ENCODE measurements at places on chromosomes 3 and 15. TPM values are rescaled to one million over a fixed set of nuclear protein-coding genes. Genes with fewer than 3 reads are reported as not detected.

The PRSS50 gene
- 0.14 TPM for polyA plus RNA-seq

The SH2D7 gene
- 0.02 TPM for polyA plus RNA-seq

The PBRM1 gene
- polyA plus RNA-seq = 10.0 TPM

The C3orf85 gene
- not detected for polyA plus RNA-seq

The DNASE1L3 gene
- 15.6 TPM for polyA plus RNA-seq

The GASK1A gene
- 1.5 TPM for polyA plus RNA-seq

The SNX33 gene
- polyA plus RNA-seq = 13.2 TPM

The LDHAL6B gene
- polyA plus RNA-seq = not detected

DNA sequence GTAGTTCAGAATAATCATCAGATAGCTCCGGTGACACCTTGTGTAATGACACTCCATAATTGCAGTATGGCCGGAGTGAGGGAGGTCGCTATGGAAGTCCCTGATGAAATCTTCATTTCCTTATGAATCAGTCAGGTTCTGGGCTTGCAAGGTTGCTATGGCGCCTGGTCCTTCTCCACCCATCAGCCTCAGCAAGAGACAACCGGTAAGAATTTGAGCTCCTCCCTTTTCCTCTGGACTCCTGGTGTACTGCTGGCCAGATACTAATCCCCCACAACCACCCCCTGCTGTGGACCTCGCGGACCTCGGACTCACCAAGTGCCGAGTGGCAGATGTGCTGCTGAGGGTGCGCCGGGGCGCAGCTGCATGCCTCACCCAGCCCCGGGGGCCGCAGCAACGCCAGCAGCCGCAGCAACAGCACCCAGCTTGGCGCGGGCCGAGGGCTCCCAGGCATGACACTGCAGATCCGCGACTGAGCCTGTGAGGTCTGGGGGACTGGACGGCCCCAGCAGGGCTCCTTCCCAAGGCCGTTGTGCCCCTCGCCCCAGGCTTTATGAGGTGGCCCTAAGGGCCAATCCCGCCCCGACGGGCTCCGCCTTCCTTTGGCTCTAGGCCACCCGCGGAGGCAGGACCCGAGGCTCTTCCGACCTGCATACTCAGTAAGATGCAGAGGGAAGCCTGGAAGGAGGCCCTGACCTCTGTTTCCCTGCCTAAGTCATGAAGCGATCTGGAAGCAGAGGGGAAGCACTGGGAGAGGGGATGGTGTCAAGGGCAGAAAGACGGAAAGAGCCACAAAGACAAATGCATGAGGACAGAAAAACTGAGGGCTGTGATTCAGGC, at the start of gene TIMP4:
Gene TIMP4 (minus strand): TSS at position 526 of the 840 bp plus-strand sequence. CDS start 72 bp downstream, at position 454.
- peak; percentile 82 for DNase-seq

DNA sequence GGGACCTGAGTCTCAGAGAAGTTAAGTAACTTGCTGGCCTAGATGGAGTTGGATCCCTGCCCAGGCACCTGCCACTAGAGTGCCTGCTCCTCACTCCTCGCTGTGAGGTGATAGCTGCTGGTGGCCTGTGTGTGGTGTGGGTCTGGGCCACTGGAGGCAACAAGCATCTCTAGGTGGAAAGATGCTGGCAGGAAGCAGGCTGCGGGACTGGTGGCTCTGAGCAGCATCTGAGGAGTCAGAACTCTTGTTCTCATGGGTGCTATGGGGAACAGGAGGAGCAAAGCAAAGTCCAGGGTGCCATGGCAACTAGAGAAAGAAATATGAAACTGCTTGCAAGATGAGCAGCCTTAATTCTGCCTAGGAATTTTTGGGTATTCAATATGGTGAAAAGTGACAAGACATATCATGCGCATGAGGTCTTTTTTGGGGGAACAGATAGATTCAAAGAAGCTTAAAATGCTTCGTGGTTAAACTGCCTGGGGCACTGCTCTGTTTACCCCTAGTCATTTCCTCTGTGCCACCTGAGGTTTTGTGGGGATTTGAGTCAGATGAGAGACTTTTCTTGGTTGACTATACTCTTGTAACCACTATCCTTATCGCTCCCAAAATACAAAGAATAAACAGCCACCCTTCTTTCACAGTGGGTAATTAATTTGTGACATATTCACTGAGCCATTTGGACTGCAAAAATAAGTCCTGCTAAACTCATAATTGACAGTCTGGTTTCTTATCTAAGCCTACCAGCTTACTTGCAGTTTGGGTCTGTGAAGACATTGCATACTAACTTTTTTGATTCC, 50.3 kb downstream of the MED12L start:
- no peak for DNase-seq

DNA sequence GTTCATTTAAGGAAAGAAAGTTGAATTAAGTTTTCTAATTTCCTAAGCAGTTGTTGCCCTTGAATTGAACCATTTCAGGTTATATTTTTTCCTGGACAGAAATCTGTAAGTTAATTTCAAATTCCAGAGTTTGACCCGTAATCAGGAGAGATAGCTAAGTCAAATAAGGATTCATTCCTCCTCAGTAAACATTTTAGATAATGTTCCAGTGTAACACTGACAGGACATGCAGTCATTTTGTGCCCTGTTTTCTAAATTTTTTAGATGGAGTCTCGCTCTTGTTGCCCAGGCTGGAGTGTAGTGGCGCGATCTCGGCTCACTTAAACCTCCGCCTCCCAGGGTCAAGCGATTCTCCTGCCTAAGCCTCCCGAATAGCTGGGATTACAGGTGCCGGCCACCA, 371.7 kb downstream of the DIPK2A start:
- no peak for DNase-seq

GRCh38 chr15:69804786-69805185, 292.9 kb downstream of the TLE3 start:
- DNase-seq = no peak

DNA sequence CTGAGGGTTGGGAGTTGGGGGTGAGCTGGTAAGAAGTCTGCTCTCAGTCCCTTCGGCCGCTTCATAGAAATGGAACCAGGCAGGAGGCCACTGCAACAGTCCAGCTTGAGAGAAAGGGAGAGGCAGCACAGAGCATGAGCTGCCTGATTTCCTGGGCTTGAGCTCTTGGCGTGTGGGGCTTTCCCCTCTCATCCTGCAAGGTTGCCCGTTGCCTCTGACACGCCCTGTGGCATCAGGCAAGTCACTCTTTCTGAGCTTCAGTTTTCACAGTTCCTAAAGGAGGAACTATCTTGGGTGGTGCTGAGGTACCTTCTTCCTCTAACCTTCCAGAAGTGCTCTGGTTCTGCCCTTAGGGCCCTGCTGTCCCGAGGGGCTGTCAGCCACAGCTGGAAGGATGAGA, 4.9 kb downstream of the MESP2 start:
- DNase-seq = no peak

DNA sequence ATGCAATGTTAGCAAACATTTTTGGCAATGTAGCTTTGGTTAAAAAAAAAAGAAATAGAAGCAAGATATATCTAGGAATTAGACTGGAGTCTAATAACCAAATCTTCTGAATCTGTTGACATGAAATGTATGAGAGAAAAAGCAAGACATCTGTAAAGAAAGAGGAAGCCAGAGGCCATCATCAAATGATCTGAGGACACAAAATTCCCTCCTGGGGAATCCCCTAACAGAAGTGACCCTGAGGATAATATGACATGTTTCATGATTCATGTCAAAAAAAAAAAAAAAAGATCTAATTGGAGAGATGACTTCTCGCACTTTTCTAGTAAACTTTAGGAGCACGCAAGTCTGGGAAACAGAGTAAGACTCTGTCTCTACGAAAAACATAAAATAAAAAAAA, 70.9 kb downstream of the IMPG2 start:
- DNase-seq = no peak

DNA sequence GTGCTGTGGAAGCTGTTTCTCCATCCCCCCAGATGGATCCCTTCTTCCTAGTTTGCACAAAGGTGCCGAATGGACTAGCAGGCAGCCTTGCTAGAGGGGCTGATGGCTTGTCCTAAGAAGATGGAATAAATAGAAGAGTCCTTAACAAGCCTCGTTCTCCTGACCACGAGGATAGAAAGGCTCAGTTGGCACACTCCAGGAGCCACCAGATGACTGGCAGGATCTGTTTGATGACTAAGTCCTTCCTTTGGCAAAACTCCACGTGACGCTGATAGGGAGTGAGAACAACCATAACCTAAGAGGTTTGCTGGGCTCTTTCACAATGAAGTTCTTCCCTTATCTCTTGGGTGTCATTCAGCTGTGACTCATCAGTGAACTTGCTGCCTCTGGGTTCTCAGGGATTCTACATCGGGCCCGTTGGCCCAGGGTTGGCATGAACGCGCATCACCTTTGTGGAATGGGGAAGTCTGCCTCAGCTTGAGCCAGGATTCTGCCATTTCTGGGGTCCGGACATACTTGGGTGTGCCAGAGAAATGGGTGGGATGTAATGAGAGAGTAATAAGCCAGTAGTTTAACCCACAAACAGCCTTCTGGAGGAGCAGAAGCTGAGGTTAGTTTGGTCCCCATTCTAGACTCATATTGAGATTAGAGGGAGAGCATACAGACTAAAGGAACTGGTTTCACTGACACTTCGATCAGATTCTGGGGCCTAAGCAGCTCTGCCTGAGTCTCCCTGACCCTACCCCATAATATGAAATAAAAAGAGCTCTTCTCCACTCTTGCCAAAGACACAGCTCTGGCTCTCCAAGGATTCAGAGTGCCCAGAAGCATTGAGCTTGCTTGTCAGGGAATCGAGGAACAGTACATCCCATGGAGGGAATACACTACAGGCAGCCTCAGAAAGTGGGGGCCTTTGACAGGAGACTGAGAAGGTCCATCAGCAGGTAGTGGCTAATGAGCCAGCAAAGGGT, 2.0 kb upstream of the MELTF start:
- peak; percentile 83 for DNase-seq

GRCh38 chr15:99016680-99017321, 9.2 kb upstream of the PGPEP1L start:
- no peak for DNase-seq

DNA sequence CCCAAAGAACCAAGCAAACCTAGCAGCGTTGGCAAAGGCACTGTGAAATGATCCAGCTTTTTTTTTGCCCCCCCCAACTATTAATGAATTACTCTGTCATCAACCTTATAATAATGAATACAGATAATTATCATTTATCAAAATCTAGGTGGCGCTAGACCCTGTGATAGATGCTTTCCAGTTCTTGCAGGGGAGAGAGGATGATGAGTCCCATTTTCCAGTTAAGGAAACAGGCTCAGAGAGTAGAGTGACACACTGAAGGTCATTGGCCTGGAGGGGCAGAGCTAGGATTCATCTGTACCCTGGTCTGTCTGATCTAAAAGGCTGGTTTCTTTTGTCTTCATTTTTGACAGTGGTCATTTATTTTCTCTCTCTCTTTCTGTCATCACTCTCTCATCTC, 5.0 kb downstream of the ACOX2 start:
- DNase-seq = no peak

GRCh38 chr3:112640276-112640929, 540 bp downstream of the CCDC80 start:
- DNase-seq = no peak

- DNase-seq = peak; percentile 35
These were observed 129.6 kb downstream of the CHSY1 start for GRCh38 chr15:101122266-101122665.

GRCh38 chr3:106624154-106624553, 753.1 kb upstream of the CCDC54 start:
- DNase-seq = no peak

DNA sequence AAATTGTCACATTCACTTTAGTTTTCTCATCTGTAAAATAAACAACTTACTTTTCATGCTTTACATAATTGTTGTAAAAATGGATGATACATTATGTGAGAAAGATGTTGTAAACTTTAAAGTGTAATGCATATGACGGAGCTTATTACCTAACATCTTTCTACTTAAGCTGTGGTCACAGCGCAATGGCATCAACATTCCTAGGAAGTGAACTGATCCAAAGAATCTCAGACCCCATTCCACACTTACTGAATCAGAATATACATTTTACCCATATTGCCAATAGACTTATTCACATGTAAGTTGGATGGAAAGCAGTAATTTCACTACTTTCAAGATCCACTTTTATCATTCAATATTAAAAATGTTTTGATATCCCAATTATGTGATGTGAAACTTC, 497.5 kb downstream of the FGF12 start:
- DNase-seq = no peak

GRCh38 chr3:188133646-188134045, 20.3 kb upstream of the LPP start:
- DNase-seq = no peak

DNA sequence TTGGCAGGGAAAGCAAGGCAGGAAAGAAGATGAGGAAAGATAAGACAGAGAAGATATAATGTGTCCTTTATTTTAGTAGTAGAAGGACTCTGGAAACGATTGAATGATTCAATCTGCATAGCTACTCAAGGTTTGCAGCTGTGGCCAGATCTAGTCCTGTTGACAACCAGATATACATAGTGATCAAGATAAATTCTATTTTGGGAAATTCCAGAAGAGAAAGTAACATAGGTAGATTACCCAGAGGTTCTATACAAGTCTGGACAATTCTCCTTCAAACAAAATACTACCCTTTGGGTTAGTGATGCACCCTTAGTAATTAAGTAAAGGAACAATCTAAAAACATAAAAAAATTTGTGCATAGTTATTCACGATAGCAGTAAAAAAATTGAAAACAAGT, 9.4 kb downstream of the TERC start:
- no peak for DNase-seq

DNA sequence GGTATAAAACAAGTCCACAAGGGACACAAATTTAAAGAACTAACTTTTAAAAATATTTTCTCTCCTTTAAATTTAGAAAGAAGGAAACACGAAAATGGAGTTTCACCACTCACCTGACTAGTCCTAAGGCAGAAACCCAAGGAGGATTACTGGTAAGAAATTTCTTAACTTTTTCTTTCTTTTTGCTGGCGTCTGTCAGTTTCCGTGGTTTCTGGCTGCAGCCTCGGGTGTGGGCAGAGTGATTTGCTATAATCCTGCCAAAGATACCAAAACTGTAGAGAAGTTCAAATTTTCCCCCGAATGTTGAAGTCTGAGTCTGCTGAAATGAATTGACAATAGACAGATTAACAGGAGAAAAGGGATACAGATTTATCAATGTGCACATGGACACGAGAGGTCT, 843.6 kb upstream of the ALCAM start:
- DNase-seq = no peak

- no peak for DNase-seq
These were observed 174.2 kb downstream of the NR1D2 start for GRCh38 chr3:24119321-24119751.

- DNase-seq = no peak
These were observed 221.7 kb upstream of the TMC3 start for GRCh38 chr15:81595752-81596151.

- no peak for DNase-seq
These were observed 36.5 kb downstream of the DAPK2 start for GRCh38 chr15:64009798-64010261.

DNA sequence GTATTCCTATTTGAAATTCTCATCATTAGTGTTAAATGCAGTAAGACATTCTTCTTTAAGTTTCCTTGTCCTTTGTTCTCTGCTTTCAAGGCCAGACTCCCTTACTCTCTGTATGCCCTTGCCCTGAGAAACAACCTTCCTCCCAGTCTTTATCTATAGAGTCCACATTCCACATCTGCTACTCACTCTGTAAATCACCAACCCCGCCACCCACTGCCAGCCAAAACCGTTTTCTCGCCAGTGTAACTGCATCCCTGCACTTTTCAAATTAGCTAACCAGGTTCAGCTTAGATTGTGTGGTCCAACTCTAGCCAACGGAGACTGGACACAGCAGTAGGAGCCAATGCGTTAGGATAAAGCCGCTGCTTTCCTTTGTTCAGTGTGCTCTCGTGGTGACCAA, 402.4 kb upstream of the PDZRN3 start:
- DNase-seq = no peak
